ENCODE measurements at places on chromosomes 13 and 19.

- no peak for DNase-seq
These were observed at the start of gene ELAVL3 for GRCh38 chr19:11480715-11481533. TSS of gene ELAVL3 (minus strand) at chr19:11481046. CDS start at chr19:11480608, 438 bp downstream.

DNA sequence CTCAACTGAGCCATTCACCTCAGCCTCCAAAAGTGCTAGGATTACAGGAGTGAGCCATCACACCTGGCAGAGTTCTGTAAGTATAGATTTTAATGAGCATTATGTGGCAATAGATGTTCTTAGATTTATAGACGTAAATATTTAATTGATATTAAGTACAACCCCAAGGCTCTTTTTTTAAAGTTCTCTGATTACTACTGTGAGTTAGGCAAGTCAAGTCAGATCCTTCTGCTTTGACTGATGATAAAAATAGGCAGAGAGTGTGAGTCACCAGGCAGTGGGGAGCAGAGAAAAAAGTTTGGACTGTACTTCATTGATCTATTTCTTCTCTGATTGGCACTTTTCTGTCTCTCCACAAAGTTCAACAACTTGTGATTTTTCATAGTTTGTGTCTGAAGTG, 1379.9 kb downstream of the UQCRFS1 start:
- DNase-seq, result no peak

GRCh38 chr13:79448413-79448812, 32.5 kb upstream of the NDFIP2 start:
- DNase-seq, result no peak

- no peak for DNase-seq
These were observed 2494.9 kb upstream of the PCDH20 start for GRCh38 chr13:63910511-63910910.

- no peak for DNase-seq
These were observed 29.5 kb downstream of the CCDC8 start for GRCh38 chr19:46383846-46384245.

DNA sequence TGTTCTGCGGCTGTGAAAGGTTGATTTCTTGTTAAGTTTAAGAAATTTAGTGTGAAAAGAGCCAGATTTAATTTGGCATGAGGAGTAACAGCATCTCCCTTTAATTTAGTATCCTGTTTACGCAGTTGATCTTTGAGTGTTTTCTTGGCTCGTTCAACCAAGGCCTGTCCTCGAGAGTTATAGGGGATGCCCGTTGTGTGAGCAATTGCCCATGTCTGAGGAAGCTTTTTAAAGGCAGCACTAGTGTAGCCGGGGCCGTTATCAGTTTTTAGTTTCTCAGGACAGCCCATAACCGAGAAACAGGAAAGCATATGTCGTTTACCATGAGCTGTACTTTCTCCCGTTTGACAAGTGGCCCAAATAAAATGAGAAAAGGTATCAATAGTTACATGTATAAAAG, 47.5 kb upstream of the ZNF43 start:
- DNase-seq, result no peak

DNA sequence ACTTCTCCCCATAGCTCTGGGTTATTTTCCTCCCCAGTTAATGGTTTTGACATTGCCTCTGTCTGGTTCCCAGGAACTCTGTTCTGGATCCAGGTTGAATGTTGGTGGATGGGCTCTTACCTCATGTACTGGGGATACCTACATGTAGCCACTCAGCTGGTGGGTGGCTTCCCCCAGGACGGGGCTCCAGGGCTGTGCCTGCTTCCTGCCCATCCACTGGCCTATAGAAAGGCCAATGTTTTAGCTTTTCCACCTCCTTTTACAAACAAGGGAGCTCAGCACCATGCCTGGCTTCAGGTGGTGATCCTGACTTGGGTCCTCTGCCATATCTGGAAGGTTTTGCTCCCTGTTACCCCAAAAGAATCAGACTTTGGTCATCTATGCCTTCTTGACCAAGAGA, 120.2 kb downstream of the AKAP11 start:
- DNase-seq, result no peak

DNA sequence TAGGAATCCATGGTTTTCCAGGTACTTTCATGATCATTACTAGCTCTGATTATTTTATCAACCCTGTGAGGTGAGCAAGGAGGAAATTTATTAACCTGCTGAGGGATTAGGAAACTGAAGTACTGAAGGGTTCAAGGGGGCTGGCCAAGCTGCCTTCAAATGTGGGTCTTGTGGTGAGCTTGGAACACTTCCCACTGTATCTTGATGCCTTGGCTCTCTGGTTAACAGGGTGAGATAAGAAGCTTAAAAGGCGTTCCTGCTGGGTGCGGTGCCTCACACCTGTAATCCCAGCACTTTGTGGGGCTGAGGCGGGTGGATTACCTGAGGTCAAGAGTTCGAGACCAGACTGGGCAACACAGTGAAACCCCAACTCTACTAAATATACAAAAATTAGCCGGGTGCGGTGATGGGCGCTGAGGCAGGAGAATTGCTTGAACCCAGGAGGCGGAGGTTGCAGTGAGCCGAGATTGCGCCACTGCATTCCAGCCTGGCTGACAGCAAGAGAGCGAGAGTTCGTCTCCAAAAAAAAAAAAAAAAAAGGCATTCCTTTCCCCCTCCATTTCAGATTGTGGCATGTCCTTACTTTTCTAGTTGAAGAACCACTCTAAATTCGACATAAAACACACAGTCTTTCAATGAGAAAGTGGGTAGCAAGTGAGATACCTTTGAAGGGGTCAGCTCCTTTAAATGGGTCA, 70.2 kb downstream of the KLF2 start:
- no peak for DNase-seq

DNA sequence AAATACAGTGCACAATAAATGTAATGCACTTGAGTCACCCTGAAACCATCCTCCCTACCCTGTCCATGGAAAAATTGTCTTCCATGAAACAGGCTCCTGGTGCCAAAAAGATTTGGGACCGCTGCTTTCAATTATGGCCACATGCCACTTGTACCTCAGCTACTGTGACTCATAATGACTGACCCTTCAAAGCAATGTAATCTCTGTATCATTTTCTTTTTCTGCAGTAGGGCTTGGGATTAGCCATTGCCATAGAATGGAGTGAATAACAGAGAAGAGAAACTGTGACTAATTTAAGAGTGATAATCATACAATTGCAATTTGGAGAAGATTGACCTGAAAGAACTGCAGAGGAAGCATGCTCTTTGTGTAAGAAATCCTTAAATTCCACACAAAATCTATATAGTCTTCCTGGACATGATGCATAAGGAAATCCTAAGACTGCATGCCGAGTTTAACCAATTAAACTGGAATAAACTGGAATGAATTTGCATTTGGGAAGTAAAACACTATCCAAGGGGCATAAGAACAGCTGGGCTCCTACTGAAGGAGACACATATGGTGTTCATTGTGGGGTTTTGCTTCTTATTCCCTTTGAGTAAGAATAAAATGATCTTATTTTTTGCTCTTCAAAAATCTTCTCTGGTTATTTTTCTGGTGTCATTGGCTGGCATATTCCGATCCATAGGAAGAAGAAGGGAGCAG, 59.5 kb upstream of the SLC7A1 start:
- DNase-seq, result peak; percentile 89

- peak; percentile 92 for DNase-seq
These were observed 22.0 kb downstream of the ITGBL1 start for GRCh38 chr13:101474419-101474957.

- DNase-seq, result no peak
These were observed 12.8 kb downstream of the CAPS start for GRCh38 chr19:5926641-5927440.

DNA sequence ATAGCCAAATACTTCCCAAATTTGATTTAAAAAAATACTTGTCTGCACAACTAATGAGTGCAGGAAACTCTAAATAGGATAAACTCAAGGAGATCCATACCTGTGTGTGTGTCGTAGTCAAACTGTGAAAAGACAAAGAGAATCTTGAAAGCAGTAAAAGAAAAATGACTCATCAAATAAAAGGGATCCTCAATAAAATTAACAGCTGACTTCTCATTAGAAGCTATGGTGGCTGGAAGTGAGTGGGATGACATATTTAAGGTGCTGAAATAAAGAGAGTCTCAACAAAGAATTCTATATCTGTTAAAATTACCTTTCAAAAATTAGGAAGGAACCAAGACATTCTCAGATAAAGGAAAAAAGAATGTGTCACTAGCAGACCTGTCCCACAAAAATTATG, 13.7 kb downstream of the RNASEH2B start:
- no peak for DNase-seq

GRCh38 chr13:94115054-94115453, 364.4 kb downstream of the DCT start:
- no peak for DNase-seq

- DNase-seq, result no peak
These were observed 11.6 kb downstream of the CBY2 start for GRCh38 chr13:45713721-45714120.

- DNase-seq, result no peak
These were observed 2.8 kb downstream of the PCDH9 start for GRCh38 chr13:67227131-67227983.

DNA sequence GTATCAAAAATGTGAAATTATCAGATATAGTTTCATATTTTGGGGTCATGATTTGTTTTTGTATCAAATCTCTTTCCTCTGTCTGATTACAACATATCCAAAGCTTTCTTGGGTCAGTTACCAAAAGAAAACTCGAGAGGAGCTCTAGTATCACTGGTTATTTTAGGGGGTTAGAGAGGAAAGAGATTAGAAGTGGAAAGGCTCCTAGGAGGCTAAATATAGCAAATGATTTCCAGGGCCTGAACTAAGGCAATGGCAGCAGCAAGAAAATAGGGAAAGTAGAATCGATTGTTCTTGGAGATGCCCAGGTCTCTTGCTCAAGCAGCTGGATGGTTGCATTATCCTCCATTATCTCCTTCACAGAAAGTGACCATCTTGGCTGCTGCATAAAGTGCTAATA, 72.9 kb downstream of the NHLRC3 start:
- DNase-seq, result no peak

DNA sequence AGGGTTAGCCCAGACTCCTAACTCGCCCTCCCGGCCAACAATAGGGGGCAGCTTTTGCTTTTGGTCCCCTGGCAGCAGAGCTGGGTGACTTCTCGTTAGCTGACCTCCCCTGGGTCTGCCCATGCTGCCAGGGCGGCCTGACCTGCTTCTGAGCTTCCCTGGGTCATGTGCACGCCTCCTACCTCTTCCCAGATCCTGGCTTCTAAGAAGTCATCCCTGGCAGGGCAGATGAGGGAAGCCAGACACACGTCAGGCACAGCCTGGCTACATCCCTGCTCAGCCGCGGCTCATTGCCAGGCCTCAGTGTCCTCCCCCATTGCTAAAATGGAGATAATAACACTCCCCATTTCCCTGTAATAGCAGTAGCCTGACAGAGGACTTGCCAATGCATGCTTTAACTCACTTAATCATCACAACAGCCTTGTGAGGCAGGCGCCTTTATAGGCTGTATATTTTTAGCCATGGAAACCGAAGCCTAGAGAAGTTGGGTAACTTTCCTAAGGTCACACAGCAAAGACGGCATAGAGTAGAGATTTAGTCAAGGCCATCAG, 2.1 kb downstream of the KCNK6 start:
- no peak for DNase-seq

DNA sequence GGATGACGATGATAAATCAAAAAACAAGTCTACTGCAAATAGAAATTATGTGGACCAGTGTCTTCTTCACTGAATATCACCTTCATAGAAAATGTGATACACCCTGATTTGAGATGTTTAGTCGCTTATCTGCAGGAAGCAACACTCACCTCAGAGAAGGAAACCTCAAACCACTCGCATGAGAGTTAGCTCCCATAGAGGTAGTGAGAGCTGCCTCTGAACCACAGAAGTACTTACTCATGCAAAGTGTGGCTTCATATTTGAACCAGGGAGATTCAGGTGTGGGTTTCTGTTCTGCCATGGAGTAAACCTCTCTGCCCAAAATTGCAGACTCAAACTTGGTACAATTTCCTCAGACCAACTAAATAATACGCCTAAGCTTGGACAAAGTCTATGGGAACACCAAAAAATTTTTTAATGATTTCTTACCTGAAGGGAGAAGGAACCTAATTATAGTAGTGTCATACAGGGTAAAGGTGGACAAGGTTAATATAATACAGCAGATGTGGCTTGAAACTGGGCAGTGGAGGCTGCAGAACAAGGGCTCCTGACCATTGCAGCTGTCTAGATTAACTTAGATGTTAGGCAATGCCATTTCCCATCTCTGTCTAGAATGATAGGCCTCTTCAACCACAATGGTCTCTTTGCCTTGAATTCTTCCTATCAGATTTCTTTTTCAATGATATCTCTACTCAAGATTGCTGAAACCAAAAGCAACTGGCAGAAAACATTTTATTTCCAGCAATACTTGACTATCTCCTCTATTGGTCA, 29.6 kb upstream of the RCBTB2 start:
- DNase-seq, result no peak

DNA sequence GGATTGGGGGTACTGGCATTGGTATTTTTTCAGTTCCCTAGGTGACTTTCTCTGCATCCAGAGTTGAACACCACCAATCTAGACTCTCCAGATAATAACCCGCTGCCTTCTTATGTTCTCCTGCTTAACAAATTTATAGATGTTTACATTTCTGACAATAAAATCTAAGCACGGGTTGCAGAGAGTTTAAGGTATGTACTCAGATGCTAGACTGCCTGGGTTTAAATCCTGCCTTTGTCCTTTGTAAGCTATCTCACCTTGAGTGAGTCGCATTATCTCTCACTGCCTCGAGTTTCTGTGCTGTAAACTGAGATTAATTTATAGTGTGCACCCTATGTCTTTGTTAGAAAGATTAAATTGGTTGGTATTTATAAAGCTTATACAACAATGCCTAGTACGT, 131.4 kb upstream of the ARGLU1 start:
- no peak for DNase-seq

GRCh38 chr13:88464851-88465250, 793.7 kb downstream of the SLITRK5 start:
- DNase-seq, result no peak

DNA sequence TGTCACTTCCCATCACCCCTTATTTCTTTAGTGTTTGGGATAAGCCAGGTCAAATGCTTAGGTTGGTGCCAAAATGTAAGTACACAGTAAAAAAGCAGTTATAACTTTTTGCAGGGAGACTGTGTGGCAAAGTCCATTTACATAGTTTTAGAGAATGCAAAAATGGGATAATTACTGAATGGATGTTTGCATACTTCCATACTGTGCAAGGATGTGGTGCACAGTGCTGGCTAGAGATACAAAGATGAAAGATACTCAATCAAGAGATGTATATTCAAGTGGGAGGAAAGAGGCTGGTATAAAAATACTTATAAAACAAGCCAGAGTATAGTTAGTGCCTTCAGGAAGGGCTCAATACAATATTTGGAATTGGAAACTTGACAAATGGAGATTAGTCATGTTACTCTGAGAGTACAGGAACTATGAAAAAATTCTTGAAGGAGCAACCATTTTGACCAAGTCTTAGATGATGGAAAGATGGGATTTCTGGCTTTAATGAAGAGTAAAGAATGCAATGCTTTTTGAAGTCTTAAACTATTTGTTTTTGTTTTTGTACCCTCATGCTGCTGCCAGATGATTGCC, 8.0 kb downstream of the PDS5B start:
- DNase-seq, result peak; percentile 59

GRCh38 chr13:27672025-27672424, 50.3 kb downstream of the POLR1D start:
- DNase-seq, result no peak

- DNase-seq, result peak; percentile 62
These were observed 162.5 kb downstream of the OLFM4 start for GRCh38 chr13:53191091-53191490.
